T47D (cell line): ENCODE measurements at places on chromosomes 1 and 21.

DNA sequence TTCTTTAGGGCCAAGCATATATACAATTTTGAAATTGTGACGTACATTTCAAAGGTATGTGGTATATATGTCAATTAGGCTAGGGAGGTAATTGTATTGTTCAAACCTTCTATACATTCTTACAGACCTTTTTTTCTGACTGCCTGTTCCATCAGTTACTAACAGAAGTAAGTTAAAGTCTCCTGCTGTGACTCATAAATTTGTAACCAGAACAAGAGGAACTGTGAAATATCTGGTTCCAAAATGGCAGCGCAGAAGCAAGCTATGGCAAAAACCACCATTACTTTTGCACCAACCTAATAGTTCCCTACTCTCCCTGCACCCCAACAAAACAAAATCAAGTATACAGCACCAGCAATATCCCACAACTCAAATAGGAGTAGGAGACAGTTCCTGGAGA, 93.6 kb downstream of the ENAH start:
- no peak for DNase-seq

DNA sequence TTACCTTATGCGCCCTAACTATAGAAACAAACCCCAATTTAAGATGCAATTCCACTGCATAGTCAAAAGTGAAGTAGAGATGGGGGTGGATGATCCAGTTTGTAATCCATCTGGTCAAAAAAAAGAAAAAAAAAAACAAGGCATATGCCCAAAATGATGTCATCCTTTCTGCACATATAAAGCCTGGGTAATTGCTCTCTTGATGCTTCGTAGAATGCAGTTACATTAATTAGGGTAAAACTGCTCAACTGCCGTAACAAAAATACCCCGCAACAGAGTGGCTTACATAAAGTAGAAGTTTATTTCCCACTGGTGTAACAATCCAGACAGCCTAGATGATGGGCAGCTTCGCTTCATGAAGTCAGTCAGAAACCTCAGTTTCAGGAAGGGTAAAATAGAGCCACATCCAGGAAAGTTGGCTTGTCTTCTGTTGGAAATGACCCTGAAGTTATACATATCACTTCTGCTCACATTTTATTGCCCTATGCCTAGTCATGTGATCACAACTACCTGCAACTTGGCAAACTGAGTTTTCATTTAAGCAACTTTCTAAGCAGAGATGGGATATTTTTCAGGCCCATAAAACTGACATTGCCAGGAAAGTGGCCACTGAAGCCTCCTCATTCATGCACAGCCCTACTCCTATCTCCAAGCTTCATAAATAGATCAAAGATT, 221.7 kb downstream of the C1orf94 start:
- DNase-seq = no peak

DNA sequence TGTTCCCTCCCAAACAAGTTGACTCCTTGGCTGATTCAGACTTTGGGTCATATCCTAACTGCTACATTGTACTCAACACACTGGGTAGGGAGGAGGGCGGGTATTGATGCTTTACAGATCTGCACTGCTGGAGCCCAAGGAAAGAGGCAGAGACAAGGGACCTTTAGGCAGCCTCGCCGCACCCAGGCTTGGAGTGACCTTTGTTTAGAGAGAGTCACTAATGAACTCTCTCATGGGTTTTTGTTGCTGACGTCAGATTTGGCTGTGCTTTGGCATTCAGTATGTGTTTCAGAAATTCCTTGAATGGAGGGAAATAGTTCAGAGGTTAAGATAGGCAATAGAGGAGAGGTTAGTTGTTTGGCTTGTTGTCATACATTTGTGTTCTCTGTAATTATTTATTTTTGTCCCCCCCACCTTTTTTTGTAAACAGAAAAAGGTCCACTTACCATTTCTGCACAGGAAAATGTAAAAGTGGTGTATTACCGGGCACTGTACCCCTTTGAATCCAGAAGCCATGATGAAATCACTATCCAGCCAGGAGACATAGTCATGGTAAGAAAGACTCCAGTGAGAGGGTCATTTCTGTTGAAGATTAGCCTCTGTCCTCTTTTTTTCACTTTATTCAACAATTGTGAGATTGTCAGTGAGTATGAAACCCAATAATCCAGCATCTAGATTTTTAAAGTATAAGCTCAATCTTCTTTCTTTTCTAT, 116.1 kb downstream of the ATP5PO start:
- no peak for DNase-seq

DNA sequence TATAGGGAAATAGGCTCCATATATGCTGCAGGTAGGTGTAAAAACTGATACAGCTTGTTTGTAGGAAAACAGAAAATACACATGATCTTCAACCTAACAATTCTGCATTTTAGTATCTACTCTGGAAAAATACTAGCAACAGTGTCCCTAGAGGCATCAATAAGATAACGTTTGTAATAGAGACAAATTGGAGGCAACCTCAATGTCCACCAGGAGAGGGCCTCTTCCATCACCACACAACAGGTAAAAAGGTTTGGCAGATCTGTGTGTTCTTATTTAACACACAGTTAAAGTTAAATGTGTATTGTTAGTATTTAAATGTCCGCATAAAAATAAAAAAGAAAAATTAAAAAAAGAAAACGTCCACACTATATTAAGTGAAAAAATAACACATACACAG, 5.4 kb downstream of the EIF2D start:
- peak; percentile 44 for DNase-seq

DNA sequence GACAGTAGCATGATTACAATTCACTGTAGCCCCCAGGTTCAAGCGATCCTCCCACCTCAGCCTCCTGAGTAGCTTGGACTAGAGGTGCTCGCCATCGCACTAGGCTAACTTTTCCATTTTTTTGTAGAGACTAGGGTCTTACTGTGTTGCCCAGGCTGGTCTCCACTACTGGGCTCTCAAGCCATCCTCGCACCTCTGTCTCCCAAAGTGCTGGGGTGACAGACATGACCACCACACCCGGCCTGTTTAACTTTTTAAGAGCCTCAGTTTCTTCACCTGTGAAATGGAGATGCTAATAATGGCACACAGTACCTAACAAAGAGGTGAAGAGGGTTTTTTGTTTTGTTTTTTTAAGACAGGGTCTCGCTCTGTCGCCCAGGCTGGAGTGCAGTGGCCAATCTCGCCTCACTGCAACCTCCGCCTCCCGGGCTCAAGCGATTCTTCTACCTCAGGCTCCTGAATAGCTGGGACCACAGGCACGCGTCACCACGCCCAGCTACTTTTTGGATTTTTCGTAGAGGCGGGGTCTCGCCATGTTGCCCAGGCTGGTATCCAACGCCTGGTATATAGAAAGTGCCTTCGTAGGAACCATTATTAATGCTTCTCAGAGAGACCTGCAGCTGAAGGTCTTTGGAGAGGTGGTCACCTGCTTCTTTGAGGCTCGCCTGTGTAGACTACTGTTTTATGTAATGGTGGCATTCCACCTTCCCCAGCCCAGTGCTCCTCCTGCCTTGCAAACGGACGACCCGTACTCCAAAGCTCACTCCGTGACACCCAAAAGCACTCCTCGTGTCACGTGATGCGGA, 567 bp downstream of the PMVK start:
- no peak for DNase-seq

- peak; percentile 87 for DNase-seq
These were observed 71.5 kb downstream of the HHAT start for GRCh38 chr1:210400043-210400840.

GRCh38 chr1:45684402-45684801, 1.9 kb downstream of the GPBP1L1 start:
- DNase-seq = no peak

DNA sequence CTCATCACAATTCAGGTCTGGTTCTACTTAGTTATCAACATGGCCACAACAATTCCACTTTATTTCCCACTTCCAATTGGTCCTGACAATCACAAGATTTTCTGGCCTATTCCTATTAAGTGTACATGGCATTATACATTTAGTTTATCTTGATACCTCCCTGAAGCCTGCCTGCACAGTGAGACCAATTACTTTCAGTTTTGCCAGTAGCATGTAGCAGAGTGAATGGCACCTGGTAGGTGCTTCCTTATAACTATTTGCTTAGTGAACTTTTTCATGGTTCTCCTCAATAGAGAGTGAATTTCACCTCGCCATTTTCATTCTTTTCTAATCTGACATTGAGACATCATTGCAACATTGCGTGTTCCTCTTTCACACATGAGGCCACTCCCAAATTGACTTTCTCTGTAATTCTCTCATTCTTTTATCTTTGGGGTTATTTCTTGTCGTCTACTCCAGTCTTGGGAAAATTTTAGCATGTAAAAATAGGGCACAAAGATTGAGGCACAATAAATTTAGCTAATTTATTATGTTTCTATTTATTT, 124.3 kb downstream of the DISC1 start:
- DNase-seq = no peak

GRCh38 chr1:12012560-12013316, 6.6 kb upstream of the MIIP start:
- no peak for DNase-seq
